Upper lobe of left lung (tissue), 6 donors: ENCODE measurements at places on chromosomes 1 and 21.

- H3K4me3 ChIP-seq = no peak overlapping the region
- no peak overlapping the region for H3K27ac ChIP-seq
- no peaks in the 10 kb centered on the region for H3K4me1 ChIP-seq
- H3K36me3 ChIP-seq = no peaks in the 10 kb centered on the region
- DNase-seq = no peak
Measured at GRCh38 chr1:153194331-153195050, 8.7 kb upstream of the LELP1 start.

GRCh38 chr1:221832617-221833016, 90.7 kb upstream of the DUSP10 start:
- no peaks in the 10 kb centered on the region for H3K36me3 ChIP-seq
- H3K4me1 ChIP-seq = peaks cover 7% of the 10 kb centered on the region
- H3K4me3 ChIP-seq = no peak overlapping the region
- no peaks in the 10 kb centered on the region for H3K27me3 ChIP-seq
- no peak overlapping the region for H3K27ac ChIP-seq
- peak; percentile 41 for DNase-seq

DNA sequence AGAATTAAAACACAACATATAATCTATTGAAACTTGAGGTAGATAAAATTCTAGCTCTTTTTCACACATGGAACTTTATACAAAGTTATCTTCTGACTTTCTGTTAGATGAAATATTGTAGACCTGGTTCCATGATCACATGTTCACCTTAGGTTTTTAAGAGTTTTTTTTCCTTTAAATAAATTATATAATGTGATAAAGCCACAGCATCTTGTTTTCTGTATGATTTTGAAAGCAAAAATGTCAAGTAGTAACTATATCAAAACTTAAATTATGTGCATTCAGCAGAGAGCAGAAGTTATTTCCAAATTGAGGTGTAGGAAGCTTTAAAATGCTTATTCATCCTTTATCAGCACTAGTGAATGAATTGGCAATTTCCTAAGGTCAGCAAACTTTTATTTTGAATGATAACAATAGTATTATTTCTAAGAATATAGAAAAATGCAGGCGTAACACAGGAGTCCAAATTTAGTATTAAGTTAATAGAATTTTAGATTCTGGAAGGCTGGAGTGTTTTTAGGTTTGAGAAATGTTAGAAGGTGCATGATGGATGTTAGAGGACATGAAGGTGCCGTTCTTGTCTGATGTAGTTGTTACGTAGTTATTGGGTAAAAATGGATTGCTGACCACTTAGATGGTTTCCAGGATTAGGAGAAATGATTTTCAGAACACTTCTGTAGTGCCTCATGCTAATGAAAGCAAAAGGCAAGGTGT, 17.5 kb downstream of the BACH1 start:
- no peaks in the 10 kb centered on the region for H3K27me3 ChIP-seq
- H3K36me3 ChIP-seq = no peaks in the 10 kb centered on the region
- no peak overlapping the region for H3K4me3 ChIP-seq
- DNase-seq = no peak

GRCh38 chr21:45040739-45041138, 33.6 kb upstream of the ADARB1 start:
- H3K4me1 ChIP-seq = peaks cover 19% of the 10 kb centered on the region
- H3K27ac ChIP-seq = peak overlapping the region; percentile 57
- H3K27me3 ChIP-seq = no peaks in the 10 kb centered on the region
- no peaks in the 10 kb centered on the region for H3K36me3 ChIP-seq

- H3K4me3 ChIP-seq = no peak overlapping the region
- no peaks in the 10 kb centered on the region for H3K27me3 ChIP-seq
- H3K4me1 ChIP-seq = no peaks in the 10 kb centered on the region
- H3K27ac ChIP-seq = no peak overlapping the region
- peak; percentile 21 for DNase-seq
- H3K36me3 ChIP-seq = no peaks in the 10 kb centered on the region
Measured at GRCh38 chr1:98316286-98316905, 345.1 kb upstream of the SNX7 start.

- peaks cover 7% of the 10 kb centered on the region for H3K4me1 ChIP-seq
- no peak for DNase-seq
- no peaks in the 10 kb centered on the region for H3K36me3 ChIP-seq
Measured at GRCh38 chr1:108610073-108610472, 50.2 kb downstream of the EEIG2 start.
